Body of pancreas (tissue), 4 donors: ENCODE measurements at places on chromosomes 16 and 17. TPM values are rescaled to one million over a fixed set of nuclear protein-coding genes. Genes with fewer than 3 reads are reported as not detected.

DNA sequence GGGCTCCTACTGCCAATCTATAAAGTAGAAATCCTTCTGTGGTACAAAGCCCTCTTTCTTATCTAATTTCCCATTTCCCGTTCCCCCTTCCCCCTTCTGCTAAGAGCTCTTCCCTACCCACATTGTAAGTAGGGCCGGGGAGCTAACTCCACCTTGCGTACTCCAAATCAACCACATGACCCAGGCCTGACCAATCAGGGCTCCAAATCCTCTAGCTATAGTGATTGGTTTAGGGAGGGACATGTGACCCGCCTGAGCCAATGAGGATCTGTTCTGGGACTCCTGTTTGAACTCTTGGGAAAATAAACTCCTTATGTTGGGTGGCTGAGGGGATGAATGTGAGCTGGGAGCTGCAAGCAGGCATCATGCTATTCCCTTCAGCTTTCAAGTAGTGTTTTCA lies 40.9 kb upstream of the MEOX1 start:
- DNase-seq: no peak
- H3K36me3 ChIP-seq: no peaks in the 10 kb centered on the region
- H3K4me3 ChIP-seq: no peak overlapping the region

GRCh38 chr17:78661093-78661770 lies 84.0 kb upstream of the DNAH17 start:
- H3K27me3 ChIP-seq: no peaks in the 10 kb centered on the region
- no peaks in the 10 kb centered on the region for H3K36me3 ChIP-seq
- H3K4me3 ChIP-seq: no peak overlapping the region

DNA sequence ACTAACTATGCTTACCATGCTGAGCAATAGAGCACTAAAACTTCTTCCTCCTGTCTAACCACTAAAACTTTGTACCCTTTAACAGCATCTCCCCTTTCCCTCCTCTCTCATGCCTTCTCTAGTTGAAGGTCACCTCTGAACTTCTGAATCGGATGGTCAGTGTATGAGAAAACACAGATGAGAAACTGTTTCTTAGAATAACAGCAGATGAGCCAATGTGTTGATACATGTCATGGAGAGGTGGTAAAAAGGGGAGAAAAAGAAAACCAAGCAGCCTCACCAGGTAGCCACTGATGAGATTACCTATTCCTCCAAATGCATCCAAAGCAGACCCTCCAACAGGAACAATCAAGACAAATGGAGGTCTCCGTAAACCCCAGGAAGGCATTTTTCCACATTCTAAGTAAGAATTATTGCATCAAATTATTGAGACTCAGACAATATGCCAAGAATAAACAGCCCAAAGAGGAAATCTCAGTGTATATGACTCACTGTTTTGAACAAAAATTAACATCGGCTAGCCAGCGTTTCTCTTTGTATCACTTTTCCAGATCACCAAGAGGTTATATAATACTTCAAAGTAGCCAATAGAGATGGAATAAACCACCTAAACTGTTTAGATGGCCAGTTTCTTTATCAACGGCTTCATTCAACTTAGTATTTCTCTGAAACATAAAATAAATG lies 793.3 kb upstream of the SOX9 start:
- H3K4me3 ChIP-seq: no peak overlapping the region
- H3K4me1 ChIP-seq: peaks cover 21% of the 10 kb centered on the region
- H3K27ac ChIP-seq: no peak overlapping the region
- H3K27me3 ChIP-seq: no peaks in the 10 kb centered on the region
- H3K36me3 ChIP-seq: no peaks in the 10 kb centered on the region

DNA sequence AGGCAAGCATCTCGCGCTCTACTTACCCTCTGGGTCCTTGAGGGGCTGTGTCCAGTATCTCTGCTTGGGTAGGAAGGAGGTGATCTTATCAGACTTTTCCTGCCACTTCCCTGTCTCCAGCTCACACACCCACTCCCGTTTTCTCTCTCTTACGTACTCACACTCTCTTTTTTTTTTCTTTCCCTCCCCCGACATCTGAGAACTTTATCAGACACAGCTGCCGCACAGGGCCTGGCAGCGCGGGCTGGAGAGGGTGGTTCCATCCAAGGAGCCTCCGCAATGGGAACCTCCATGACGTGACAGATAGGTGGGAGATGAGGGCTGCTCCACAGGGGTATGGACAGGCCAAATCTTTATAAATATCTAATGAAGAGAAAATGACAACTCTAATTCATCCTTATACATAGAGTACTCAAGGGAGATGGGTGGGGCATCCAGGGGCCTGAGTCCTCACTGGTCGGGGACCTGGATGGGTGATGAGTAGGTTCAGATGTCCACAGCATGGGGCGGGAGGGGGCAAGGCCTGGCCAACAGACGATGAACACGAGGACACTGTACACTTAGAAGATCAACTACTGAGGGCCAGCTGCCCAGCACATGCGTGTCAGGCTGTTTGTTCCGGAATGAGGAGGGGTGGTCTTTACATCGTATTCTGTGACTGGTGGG lies 23.3 kb downstream of the MINK1 start:
- no peaks in the 10 kb centered on the region for H3K27me3 ChIP-seq
- DNase-seq: no peak
- no peak overlapping the region for H3K27ac ChIP-seq
- no peak overlapping the region for H3K4me3 ChIP-seq

DNA sequence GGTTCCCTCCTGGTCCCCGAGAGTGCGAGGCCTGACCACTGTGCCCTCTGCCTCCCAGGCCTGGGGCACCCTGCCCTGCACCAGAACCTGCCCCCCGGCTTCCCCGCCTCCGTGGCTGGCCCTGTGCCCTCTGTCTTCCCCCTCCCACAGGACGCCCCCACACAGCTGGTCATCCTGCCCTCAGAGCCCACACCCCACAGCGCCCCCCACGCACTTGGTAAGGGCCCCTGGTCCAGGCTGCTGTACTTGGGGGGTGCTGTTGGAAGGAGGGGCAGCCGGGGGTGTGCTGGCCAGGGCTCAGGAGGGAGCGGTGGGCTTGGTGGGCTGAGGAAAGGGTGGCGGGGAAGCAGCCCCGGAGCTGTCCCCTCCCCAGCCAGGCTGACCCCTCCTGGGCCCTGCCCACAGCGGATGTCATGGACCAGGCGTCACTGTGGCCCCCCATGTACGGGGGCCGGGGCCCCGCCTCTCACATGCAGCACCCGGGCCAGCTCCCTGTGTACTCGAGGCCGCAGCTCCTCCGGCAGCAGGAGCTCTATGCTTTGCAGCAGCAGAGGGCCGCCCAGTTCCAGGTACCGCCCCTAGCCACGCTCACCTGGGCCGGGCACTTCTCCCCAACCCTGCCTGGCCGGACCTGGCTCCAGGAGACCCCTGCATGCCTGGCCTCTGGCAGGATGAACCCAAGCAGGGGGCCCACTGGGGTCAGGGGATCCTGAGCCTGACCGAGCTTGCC lies 49.5 kb downstream of the BAHCC1 start:
- DNase-seq: no peak
- H3K4me1 ChIP-seq: peaks cover 14% of the 10 kb centered on the region
- no peaks in the 10 kb centered on the region for H3K36me3 ChIP-seq
- no peak overlapping the region for H3K4me3 ChIP-seq

GRCh38 chr17:17044846-17045561 lies 2.7 kb downstream of the MPRIP start:
- H3K36me3 ChIP-seq: no peaks in the 10 kb centered on the region
- no peak overlapping the region for H3K27ac ChIP-seq
- H3K27me3 ChIP-seq: no peaks in the 10 kb centered on the region
- H3K4me3 ChIP-seq: no peak overlapping the region
- DNase-seq: peak; percentile 12

DNA sequence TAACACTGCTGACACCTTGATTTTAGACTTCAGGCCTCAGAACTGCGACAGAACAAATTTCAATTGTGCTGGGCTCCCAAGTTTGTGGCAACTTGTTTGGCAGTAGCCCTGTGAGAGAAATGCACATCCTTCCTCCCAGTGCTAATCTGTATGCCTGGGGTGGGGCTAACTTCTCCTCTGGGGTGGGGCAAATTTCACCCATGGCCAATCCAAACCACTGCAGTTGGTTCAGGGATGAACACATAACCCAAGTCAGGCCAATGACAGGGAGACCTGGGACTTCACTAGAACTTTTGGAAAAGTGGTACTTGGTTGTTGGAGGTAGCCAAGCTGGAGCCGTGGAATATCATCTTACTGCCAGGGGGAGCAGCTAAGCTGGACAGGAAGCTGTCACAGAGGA lies 56.3 kb downstream of the ABCC6 start:
- peaks cover 12% of the 10 kb centered on the region for H3K36me3 ChIP-seq
- H3K4me3 ChIP-seq: no peak overlapping the region
- H3K27me3 ChIP-seq: no peaks in the 10 kb centered on the region
- H3K4me1 ChIP-seq: no peaks in the 10 kb centered on the region

- peaks cover 23% of the 10 kb centered on the region for H3K4me1 ChIP-seq
- no peak overlapping the region for H3K4me3 ChIP-seq
- no peak for DNase-seq
Observed at GRCh38 chr16:53614346-53614745, 89.3 kb downstream of the RPGRIP1L start.

- H3K27ac ChIP-seq: peak overlapping the region; percentile 77
- peaks cover 36% of the 10 kb centered on the region for H3K4me1 ChIP-seq
- H3K36me3 ChIP-seq: no peaks in the 10 kb centered on the region
- no peaks in the 10 kb centered on the region for H3K27me3 ChIP-seq
- no peak for DNase-seq
- no peak overlapping the region for H3K4me3 ChIP-seq
Observed at GRCh38 chr17:57947369-57947768, 7.8 kb downstream of the CUEDC1 start.

- no peaks in the 10 kb centered on the region for H3K36me3 ChIP-seq
- peaks cover 47% of the 10 kb centered on the region for H3K4me1 ChIP-seq
- peak overlapping the region; percentile 15 for H3K27ac ChIP-seq
- H3K27me3 ChIP-seq: no peaks in the 10 kb centered on the region
Observed at GRCh38 chr16:48128769-48129168, 27.0 kb downstream of the ABCC12 start.

GRCh38 chr17:50049636-50050035 lies 6.3 kb upstream of the ITGA3 start:
- no peaks in the 10 kb centered on the region for H3K36me3 ChIP-seq
- no peak overlapping the region for H3K4me3 ChIP-seq
- no peak overlapping the region for H3K27ac ChIP-seq
- no peaks in the 10 kb centered on the region for H3K27me3 ChIP-seq

DNA sequence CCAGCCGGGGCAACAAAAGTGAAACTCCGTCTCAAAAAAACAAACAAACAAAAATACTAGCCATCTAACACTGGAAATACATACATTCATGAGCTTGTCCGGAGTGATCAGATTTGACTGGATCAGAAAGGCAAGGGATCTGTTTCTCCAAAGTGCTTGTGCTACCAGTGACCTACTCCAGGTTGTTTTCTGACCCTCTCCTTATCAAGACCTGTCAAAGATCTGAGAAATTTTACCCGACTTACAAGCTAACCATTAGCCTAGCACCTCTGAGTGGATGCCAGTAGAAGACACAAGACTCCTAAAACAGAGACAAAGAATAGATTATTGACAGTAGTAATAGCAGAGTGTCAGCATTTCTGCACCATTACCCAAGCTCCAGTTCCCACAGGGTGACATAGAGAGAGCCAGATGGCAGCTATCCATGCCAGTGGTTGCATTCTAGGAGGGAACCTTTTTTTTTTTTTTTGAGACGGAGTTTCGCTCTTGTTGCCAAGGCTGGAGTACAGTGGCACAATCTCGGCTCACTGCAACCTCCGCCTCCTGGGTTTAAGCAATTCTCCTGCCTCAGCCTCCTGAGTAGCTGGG lies 9.8 kb downstream of the ASPA start:
- H3K4me3 ChIP-seq: no peak overlapping the region
- no peaks in the 10 kb centered on the region for H3K27me3 ChIP-seq
- peaks cover 14% of the 10 kb centered on the region for H3K4me1 ChIP-seq
- no peaks in the 10 kb centered on the region for H3K36me3 ChIP-seq
- DNase-seq: peak; percentile 49

- no peaks in the 10 kb centered on the region for H3K4me1 ChIP-seq
- H3K36me3 ChIP-seq: no peaks in the 10 kb centered on the region
- no peak for DNase-seq
- H3K4me3 ChIP-seq: no peak overlapping the region
Observed at GRCh38 chr16:83269048-83269447, 538.7 kb upstream of the HSBP1 start.

- H3K4me1 ChIP-seq: no peaks in the 10 kb centered on the region
- H3K4me3 ChIP-seq: no peak overlapping the region
- no peak overlapping the region for H3K27ac ChIP-seq
Observed at GRCh38 chr16:51535591-51535990, 384.5 kb upstream of the SALL1 start.

- no peak overlapping the region for H3K4me3 ChIP-seq
- no peak for DNase-seq
- no peaks in the 10 kb centered on the region for H3K4me1 ChIP-seq
- no peaks in the 10 kb centered on the region for H3K27me3 ChIP-seq
- no peak overlapping the region for H3K27ac ChIP-seq
- H3K36me3 ChIP-seq: no peaks in the 10 kb centered on the region
Observed at GRCh38 chr16:12276576-12276975, 300.0 kb downstream of the SNX29 start.

- no peak overlapping the region for H3K4me3 ChIP-seq
- H3K27me3 ChIP-seq: no peaks in the 10 kb centered on the region
- H3K27ac ChIP-seq: no peak overlapping the region
- H3K36me3 ChIP-seq: no peaks in the 10 kb centered on the region
Observed at GRCh38 chr17:6910987-6911603, 79.6 kb upstream of the TEKT1 start.

DNA sequence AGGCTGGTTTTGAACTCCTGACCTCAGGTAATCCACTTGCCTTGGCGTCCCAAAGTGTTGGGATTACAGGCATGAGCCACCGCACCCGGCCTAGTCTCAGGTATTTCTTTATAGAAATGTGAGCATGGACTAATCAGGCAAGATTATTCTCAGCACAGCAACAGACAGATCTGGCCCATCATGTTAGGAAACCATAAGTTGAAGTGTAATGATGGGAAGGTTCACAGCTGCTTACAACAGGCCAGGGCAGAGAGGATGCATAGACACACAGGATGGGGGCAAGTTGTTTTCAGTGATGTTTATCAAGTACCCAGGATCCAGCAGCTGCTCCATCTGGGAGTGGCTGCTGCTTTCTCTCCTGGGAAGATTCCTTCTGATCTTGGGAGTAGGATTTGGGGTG lies 16.6 kb upstream of the NOS2 start:
- DNase-seq: no peak
- H3K27ac ChIP-seq: no peak overlapping the region
- H3K4me1 ChIP-seq: peaks cover 2% of the 10 kb centered on the region

Gene SLC47A2
- total RNA-seq: not detected

Gene NECAB2
- total RNA-seq: 1.0 TPM

Gene NDEL1
- total RNA-seq: 26.2 TPM

Gene TNK1
- 12.7 TPM for total RNA-seq

Gene ERN2
- total RNA-seq: 5.2 TPM

Gene RUNDC1
- total RNA-seq: 17.1 TPM

Gene TRPV3
- total RNA-seq: 0.33 TPM

Gene PTX4
- total RNA-seq: not detected

Gene CYTH1
- total RNA-seq: 32.2 TPM
